NCI-H748 treated with DMSO at 0.1 percent for 48 hours (cell line): ENCODE measurements at places on chromosomes 3 and 15.

GRCh38 chr15:63906266-63906584 is 72.5 kb upstream of the HERC1 start:
- DNase-seq = no peak

GRCh38 chr3:106570426-106570825 is 701.6 kb upstream of the CBLB start:
- no peak for DNase-seq

- DNase-seq = no peak
Measured at GRCh38 chr3:197426121-197426566, 127.7 kb upstream of the DLG1 start.

DNA sequence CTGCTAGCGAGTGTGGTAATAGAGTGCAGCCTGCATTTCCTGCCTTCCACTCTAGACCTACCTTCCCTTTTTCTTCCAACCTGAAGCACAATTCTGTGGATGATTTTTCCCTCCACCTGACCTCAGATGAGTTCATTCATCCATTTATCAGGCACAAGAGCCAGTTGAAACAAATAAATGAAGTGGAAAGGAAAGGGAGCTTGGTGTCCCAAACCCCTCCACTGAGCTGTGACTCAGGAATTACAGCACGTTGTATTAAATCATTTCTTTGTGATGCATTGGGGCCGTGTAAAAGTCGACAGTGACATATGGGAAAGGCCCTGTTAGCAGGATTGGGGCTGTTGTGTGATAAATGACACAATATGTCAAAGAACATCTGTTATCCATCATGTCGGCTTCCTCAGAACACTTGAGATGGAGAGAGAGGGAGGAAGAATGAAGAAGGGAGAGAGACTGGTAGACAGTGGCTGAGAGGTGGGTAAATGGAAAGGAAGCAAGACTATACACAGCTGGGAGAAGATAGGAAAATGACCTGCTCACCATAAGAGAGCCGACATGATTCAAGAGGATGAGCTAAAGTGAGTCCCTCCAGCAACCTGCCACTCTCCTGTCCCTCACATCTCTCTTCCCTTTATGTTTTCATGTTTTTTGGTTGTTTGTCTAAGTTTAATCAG is 366.0 kb downstream of the AGBL1 start:
- DNase-seq = no peak

- no peak for DNase-seq
Measured at GRCh38 chr3:28840976-28841376, 439.9 kb upstream of the RBMS3 start.

DNA sequence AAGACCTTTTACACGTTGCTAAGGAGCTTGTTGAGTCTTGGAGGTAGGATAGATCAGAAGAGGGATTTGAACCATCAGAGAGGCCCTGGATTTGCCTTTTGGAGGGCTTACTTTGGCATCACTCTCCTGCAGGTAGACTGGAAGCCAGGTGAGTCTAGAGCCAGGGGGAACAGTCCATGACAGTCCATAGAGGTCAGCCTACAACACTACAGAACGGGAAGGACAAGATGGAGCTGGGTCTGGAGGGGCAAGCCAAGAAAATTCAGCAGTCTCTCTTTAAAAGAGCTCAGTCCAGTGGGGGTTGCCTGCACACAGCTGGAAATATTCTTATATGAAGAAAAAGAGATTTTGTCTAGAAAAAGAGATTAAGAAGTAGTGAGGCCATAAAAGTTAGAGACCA is 60.7 kb downstream of the HHLA2 start:
- DNase-seq = no peak

DNA sequence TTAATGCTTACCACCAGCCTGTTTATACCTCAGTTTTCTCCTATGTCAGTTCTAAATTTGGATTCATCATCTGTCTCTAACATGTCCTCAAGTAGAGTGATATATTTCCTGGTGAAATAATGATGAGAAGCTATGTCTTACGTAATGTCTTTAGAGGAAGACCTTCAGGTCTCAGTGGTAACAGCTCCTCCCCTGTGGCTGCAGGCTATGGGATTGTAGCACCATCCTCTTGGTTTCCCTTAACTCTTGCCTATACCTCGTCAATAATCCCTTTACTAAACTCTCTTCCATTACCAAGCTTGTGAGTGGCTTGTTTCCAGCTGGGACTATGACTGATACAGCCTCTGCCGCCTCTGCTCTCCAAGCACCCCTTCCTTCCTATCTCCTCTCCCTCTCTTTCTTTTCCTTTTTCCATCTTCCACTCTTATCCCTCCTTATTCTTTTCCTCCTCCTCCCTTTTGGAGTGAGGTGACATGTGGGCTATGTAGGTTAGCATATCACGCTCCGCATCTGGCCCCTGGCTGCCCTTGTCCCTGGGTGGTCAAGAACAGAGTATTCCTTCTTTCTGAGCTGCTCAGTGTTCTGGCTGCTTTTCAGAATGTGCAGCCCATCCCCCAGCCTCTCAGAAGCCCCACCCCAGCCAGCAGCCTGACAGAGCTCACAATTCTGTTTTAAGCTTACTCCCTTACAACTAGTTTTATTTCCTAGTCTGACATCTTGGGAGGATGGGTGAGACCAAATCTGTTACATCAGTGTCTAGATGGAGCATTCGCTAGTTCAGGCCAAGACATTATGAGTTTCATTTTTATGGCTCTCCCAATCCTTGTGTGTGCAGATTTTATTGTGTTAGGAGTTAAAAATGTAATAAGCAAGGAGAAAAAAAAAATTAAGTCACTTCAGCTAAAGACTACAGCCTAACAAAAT is 75.0 kb upstream of the RNU6-1 start:
- DNase-seq = no peak

DNA sequence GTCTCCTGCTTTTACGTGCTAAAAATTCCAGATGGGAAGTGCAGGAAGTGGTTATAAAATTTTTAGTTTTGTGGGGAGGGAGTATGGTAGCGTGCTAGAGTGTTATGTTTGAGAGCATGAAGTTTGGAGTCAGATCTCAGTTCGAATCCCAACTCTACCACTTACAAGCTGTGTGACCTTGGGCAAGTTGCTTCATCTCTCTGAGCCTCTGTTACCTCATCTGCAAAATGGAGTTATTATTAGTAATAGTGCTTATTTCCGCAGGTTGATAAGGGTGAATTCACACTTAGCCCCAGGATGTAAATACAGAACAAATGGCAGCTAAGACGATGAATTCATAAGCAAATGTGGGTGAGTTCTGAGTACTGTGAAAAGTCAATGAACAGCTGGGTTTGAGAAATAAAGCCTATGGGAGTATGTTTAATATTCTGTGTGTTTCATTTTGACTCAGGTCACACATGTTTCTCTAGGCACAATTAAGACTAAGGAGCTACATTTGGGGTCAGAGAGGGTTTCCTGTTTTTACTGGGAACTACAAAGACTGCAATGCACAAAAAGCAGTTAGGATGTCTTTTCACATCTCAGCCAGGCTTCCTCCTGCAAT is 73.1 kb upstream of the FEZF2 start:
- no peak for DNase-seq

DNA sequence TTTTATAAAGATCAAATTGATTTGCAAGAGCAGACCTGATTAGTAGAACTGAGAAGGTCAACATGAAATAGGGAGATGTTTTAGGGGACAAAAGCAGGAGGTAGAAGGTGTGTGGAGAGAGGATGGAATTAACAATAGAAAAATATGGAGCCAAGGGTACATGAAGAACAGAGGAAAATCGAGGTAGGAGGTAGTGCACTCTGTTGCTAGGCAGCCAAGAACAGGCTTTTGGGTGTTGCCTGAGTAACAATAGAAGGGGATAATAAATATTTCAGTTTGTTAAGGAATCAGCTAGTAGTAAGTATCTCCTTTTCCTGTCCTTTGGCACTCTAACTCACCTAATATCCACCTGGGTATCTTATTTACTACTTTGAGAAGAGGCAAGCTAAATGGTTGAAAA is 9.2 kb downstream of the SPESP1 start:
- no peak for DNase-seq

GRCh38 chr3:69413551-69414207 is 27.8 kb upstream of the FRMD4B start:
- DNase-seq = no peak
